Activated CD8-positive, alpha-beta memory T cell treated with anti-CD3 and anti-CD28 coated beads for 1 hour (primary cell): ENCODE measurements at places on chromosomes 11 and 22.

DNA sequence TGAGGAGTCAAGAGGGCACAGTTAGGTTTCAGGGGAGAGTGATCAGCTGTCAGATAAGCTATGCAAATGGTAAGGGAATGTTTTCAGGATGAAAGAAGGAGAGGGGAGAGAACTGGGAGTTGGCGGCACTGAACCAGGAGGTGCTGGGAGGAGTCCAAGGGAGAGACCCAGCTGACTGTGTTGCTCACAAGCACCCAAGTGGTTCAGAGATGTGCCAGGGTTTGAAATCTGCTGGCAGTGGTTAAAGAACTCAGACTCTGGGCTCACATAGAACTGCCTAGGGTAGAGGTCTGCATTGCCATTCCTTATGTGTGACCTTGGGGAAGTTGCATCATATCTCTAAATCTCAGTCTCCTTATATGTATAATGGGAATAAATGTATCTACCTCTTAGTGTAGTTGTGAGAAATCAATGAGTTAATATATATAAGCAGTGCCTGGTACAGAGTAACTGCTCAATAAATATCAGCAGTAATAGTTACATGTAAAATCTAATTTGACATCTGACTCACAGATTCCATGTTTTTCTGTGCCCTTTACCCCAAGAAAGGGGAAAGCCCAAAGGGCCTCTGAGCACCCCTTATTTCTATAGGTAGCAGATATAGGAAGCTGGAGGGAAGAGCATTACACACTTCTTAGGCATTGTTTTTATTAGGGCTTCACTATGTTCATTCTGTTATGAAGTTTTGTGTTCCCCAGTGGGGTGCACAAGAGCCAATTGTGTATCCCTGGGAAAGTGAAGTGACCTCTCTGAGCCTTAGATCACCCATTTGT, 66.9 kb upstream of the SESN3 start:
- no peak for DNase-seq

DNA sequence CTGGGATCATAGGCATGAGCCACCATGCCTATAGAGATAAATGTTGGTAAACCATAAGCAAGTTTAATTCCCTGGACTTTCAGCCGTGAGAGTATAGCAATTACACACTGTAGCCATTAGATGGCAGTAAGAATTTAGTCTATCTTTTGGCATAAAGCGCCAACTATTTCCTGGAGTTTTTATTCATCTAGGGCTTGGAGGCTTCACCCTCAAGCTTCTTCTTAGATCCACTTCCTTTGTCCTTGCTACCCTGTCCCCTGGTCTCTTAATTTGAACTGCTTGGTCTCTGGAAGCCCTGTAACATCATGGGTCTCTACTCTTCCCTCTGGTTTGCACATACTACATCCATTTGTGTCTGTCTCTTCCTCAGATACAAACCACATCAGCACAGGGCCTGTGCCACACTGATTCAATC, 38.2 kb downstream of the OR10A6 start:
- DNase-seq = no peak

GRCh38 chr11:69644071-69644961, 3.4 kb downstream of the CCND1 start:
- no peak for DNase-seq

DNA sequence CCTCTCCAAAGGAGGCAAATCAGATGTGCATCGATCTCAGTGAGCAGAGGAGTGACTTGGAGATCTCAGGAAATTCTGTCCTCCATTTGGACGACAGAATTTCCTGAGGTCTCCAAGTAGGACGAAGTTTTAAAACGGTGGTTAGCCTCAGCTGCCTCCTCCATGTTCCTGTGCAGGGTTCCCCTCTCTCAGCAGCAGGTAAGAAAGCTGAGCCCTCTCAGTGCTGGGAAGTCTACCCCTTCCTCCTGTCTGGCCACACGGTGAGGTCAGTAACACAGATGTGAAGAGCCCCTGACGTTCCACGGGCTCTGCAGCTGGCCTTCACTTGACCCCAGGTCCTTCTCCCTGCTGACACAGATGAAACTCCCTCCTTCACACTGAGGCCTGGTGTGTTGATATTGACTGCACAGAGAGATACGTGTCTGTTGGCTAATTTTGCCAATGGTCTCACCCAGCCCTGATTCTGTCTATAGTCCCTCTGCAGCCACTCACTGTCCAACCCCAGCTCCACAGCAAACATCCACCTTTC, 607.4 kb upstream of the B3GAT1 start:
- DNase-seq = no peak

DNA sequence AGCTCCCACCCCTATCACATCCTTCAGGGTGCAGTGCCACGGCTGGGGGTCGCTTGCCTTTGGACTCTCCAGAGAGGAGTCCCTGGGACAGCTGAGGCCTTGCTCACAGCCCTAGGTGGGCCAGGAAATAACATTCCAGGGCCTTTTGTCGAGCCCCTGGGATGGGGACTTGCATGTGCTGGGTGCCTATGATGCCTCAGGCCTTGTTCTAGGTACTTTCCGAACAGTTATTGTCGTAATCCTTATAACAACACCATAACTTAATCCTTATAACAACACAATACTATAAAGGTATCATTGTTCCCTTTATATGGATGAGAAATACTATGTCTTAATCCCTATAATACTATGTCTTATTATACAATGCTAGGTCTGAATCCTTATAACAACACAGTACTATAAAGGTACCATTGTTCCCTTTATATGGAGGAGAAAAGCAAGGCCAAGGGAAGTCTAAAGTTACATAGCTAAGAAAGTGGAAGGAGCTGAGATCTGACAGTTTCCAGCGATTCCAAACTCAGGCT, 236.5 kb downstream of the ST3GAL4 start:
- DNase-seq = no peak

DNA sequence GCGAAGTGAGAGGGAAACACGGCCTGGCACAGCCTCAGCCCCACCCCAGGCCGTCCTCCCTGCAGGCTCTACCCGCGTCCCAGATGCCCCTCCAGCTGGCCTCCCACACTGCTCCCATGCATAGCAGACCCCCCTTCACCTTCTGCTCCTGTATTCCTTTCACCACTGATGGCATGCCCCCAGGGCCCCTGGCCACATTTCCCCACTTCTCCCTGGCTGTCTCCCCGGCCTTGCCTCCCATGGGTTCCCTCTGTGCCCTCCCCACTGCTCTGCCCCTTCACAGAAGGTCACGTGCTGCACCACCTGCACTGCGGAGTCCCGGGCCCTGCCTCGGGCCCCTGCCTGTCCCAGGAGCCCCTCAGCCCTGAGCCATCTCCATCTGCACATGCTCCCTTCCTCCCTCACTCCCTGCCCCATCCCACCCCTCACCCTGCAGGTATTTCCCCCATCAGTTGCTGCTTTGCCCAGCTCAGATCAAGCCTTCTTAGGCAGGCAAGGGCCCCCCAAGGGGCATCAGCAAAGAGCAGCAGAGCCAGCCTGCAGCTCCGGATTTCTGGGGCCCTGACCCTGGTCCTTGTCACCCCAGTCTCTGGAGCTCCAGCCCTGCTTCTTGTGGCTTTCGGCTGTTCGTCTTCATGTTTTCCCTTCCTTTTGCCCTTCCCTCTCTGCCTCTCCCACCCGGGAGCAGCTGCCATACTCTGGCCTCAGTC, 46.4 kb downstream of the GAB4 start:
- DNase-seq = no peak

DNA sequence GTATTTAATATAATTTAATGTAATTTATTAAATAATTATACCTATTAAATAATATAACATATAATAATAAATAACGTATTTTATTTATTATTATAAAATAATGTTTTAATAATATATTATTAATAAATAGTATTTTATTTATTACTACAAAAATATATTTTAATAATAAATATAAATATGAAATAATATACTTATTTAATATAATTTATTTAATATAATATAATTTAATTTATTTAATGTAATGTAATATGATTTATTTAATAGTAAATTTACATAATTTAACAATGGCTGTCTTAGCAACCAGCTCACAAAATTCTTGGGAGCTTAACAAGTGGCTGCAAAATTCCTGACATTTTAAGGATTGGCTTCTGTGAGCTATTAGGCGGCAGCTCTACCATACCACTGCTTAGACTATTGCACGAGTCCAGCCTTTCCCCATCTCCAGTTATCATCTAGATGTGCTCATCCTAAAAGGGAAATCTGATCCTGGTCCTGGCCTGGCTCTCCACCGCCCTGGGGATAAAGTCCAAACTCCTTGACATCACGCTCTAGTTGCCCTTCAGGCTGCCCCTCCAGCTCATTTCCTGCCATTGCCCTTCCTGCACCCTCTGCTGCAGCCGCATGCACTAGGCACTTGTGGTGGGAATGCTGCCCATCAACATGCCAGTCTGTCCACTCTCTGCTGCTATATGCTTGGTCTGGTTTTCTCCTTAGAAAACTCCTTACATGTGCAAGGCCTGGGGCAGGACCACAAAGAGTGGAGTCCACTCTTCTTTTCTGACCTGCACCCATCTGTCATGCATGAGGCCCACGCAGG, 9.8 kb downstream of the MMP20 start:
- DNase-seq = no peak

- DNase-seq = no peak
These were observed 798.9 kb downstream of the KCNA4 start for GRCh38 chr11:29217901-29218300.

GRCh38 chr11:46879056-46879585, 33.0 kb upstream of the CKAP5 start:
- DNase-seq = no peak

DNA sequence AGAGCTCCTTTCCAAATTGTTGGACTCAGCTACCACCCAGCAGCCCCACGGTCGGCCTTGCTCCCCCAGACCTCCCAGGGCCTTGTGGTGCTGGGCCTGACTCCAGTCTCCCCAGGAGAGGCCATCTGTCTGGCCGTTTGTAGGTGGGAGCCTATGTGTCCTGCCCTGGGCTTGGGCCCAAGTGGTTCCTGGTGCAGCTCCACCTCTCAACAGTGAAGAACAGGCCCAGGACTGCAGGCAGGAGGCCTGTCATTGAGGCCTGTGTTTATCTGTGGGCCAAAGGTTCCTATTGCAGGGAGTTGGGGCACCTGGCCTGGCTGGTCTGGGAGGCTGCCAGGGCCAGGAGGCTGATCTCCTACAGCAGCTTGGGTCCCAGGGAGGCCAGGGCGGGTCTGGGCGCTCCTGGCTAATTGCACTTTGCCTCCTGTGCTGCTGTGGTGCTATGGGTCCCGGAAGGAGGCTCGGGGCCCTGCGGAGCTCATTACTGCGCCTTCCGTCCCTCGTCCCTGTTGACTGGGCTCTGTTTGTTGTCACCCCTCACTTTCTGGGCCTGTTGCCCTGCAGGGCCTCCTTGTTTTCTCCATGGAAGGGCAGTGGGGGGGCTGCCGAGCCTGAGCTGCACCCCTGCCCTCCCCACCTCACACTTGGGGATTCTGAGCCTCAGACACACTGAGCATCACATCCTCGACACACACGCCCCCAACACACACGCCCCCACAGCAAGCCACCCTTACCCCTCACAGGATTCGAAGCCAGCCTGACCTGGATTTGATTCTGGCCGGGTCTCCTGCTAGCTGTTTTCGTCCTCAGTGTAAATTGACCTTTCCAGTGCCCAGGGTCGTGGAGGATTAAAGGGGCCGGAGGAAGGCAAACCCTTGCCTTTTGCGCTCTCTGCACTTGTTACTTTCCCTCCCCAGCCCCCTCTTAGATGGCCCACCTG, 6.8 kb upstream of the OMP start:
- DNase-seq = no peak

DNA sequence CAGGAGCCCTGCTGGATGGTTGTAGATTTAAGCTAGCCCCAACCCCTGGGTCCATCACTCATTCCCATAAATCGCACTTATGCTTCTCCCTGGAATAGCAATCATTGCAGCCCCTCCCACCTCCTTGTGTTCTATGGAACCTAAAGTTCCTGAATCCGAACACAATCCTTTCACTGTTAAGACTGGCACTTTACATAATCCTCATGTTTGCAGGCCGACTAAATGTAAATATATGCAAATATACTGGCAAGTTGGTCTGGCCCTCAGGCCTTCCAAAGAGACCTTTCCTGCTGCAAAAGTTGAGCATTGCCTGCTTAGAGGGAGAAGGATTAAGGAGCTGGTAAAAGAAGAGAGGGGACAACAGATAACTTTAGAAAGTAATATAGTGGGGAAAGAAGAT, 892.9 kb downstream of the OPCML start:
- DNase-seq = no peak

- DNase-seq = no peak
These were observed 148.0 kb upstream of the B3GAT1 start for GRCh38 chr11:134560066-134560465.

- DNase-seq = no peak
These were observed 95.0 kb downstream of the PDHX start for GRCh38 chr11:35011389-35011788.

DNA sequence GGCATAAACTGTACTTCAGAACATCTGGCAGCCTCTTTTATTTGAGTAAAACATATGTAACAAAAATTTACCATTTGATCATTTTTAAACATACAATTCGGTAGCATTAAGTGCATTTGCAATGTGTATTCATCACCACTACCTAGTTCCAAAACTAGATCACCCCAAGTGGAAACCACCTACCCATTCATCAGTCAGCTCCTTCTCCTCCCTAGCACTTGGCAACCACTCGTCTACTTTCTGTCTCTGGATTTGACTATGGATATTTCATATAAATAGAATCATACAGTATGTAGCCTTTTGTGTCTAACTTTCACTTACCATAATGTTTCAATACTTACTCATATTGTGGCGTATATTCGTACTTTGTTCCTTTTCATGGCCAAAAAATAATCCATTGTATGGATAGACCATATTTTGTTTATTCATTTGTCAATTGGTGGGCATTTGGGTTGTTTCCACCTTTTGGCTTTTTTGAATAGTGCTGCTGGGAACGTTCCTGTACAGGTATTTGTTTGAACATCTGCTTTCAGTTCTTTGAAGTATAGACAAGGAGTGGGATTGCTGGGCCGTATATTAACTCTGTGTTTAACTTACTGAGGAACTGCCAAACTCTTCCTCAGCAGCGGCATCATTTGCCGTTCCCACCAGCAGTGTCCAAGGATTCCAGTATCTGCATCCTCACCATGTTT, 27.2 kb upstream of the ADORA2A start:
- DNase-seq = no peak

DNA sequence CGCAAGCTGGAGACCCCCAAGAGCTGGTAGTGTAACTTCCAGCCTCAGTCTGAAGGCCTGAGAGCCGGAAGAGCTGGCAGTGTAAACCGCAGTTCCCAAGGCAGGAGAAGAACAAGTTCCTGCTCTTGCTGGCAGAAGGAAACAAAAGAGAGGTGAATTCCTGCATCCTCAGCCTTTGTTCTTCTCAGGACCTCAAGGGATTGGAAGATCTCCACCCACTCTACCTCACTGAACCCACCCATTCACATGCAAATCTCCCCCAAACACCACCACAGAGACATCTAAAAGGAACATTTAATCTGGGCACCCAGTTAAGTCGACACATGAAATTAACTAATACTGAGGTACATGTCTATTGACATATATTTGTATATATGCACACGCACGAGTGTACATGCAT, 1310.3 kb downstream of the TBC1D22A start:
- DNase-seq = no peak
